NCI-H2081 treated with DMSO at 0.1 percent for 48 hours (cell line): ENCODE measurements at places on chromosomes 4 and X.

GRCh38 chrX:10017872-10018271 is 50.7 kb downstream of the CLDN34 start:
- DNase-seq: no peak

DNA sequence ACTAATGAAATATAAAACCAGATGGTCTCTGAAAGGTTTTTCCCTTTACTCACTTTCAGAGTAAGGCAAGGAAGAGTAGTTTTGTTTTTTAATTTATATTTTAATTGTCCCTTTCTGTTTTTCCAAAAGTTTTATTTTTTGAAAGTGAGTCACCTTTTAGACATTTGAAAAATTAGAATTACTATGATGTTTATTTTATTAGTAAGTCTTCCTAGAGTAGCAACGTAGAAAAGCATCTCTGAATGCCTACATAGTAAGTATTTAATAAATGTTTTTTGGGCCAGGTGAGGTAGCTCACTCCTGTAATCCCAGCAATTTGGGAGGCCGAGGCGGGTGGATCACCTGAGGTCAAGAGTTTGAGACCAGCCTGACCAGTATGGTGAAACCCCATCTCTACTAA is 51.1 kb downstream of the TET2 start:
- DNase-seq: no peak

DNA sequence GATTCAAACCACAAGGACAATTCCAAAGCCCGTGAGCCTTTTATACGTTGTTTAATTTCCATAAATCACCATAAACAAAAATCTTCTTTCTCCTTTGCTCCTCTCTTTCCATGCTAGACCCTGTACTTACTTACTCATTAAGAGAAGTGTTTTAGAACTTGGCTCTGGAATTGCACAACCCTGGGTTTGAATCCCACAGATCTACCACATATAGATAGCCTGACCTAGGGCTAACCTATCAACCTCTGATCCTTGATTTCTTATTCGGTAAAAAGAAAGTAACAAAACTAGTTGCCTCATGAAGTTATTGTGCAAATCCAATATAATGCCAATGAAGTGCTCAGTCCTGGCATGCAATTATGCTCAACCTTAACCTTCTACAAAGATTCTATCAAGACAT is 68.8 kb downstream of the ZAR1 start:
- no peak for DNase-seq

GRCh38 chrX:17500145-17500579 is 125.2 kb downstream of the NHS start:
- no peak for DNase-seq

- no peak for DNase-seq
These were observed 2.4 kb upstream of the SH3KBP1 start for GRCh38 chrX:19889582-19890342.

DNA sequence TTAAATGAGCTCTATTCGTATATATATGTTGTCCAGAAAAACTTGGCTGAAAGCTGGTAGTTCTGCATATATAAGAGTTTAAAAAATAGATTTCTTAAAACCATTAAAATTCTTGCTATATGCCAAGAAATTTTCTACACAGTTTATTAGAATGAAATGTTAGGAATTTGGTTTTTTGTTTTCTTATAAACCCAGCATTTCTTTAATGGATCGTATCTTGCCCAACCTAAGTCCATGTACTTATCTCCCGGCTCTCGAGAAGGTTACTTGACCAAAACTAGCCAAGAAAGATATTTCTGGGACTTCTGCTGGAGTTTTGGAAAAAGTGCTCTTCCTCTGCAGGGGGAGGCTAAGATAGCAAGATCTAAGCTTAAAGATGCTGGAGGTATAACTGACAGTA is 4.7 kb upstream of the ASB5 start:
- no peak for DNase-seq

GRCh38 chrX:39752815-39753214 is 344.9 kb downstream of the BCOR start:
- no peak for DNase-seq

GRCh38 chr4:36026348-36026880 is 217.9 kb downstream of the ARAP2 start:
- no peak for DNase-seq

DNA sequence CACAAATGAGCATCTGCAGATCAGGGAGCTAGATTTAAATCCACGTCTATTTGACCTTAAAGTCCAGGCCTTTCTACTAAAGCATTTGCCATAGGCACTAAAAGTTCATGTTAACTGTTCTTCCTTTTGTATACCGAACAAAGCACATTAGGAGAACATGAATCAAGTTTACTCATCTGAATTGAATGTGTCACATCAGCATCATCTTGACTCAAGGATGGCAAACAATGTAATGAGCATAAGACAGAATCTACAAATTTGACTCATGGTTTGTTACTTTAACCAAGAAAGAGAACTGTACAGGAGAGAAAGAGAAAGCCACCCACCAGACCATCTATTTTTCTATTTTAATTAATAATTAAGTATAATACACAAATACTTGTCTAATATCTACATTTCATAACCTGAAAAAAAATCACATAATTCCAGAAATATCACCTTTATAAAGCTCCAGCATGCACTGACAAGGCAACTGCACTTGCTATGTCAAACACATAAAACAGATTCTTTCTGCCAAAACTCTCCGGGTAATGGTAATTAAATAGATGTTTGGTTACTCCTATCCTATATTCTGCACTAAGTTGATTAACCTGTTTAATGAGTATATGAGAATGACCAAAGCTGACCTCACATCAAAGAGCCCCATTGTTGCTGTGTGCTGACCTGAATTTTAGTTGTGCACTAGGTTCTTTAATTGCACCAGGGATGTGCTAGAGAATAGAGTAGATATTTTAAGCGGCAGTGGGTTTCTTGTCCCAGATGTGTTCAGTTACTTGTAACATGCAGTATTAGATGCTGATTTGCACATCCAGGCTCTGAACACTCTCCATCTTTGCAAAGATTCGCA is 42.5 kb upstream of the LEF1 start:
- no peak for DNase-seq

GRCh38 chr4:53431052-53431451 is 53.6 kb downstream of the FIP1L1 start:
- no peak for DNase-seq

GRCh38 chrX:40300286-40300890 is 202.6 kb upstream of the BCOR start:
- DNase-seq: no peak

DNA sequence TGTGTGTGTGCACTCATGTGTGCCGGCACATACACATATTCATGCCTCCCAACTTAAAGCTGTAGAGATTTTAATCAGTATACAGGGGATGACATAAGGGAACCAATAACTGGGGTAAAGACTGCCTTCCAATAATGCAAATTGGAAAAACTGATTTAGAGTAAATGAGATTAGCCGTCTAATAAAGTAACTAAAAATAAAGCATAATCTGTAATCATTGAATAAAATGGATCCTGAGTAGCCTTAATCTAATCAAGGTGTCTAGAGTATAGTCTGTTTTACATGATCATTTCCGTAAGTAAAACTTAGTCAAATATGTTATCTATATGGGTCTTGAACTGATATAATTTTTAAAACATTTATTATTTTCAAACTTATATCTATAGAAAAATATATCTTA is 925.8 kb downstream of the FSTL5 start:
- no peak for DNase-seq

DNA sequence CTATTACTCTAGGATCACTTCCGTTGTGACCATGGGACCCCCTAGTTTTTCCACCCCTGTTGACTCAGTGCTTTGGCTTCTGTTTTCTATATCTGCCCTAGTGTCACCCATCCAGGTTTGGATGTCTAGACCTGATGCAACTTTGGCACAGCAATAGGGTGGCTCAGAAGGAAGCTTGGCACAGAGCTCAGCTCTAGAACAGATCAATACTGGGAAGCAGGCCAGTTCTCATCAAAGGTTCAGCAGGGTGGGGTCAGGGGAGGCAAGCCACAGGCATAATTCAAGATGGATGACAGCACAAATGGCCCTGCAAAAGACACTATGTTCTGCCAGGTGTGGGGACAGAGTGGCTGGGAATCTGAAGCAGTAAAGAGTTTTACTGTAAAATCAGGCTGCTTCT is 74.2 kb upstream of the EGFL6 start:
- no peak for DNase-seq

DNA sequence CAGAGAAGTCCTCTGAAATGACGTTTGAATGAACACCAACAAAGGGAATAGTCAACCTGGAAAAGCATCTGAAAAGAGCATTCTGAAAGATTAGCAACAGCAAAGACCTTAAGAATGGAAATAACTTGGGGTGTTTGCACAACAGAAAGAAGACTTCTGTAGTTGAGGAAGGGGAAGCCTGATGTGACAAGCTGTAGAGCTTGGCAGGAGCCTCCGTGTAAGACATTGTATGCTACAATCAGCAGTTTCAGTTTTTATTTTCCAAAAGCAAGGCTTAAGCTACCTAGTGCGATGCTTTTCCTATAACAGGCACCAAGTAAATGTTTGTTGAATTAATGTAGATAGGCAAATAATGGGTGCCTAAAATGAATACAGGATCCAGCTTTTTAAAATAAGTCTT is 484.0 kb downstream of the SPRY1 start:
- DNase-seq: no peak

GRCh38 chr4:108612365-108612764 is 8.0 kb upstream of the RPL34 start:
- DNase-seq: no peak

DNA sequence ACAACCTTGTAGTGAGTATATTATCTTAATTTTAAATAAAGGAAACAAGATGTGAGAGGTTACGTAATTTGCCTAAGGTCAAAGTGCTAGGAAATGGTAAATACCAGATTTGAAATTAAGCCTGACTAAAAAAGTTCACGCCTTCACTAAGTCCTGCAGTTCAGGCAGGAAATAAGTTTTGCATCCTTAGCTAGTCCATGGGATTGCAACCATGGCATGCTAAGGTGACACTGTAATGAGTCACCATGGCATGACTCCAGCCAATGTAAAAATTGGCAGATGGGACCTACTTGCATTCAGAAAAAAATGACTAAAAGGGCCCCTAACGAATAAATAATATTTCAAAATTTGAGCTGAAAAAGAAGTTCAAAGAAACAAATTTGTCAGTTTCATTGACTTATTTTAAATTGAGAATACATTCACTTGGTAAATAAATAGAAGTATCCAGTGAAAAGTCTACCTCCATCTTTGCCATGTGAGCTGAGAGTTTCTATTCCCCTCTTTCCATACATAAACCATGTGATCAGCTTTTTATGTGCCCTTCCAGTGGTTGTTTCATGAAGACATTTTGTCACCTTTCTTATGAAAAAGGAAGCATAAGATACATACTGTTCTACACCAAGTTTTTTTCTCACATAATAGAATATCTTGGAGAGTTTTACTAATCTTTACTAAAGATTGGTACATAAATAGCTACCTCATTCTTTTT is 72.4 kb downstream of the ANKRD50 start:
- DNase-seq: no peak

GRCh38 chrX:46184749-46185148 is 360.5 kb downstream of the ZNF674 start:
- DNase-seq: no peak

GRCh38 chr4:53563824-53564223 is 27.5 kb downstream of the LNX1 start:
- no peak for DNase-seq

- no peak for DNase-seq
These were observed 206.5 kb downstream of the ENOX2 start for GRCh38 chrX:130696542-130696941.

- no peak for DNase-seq
These were observed 164.3 kb downstream of the RAPGEF2 start for GRCh38 chr4:159266981-159267868.
